Activated T-cell treated with anti-CD3 and anti-CD28 coated beads for 1 hour (primary cell): ENCODE measurements at places on chromosomes 6 and 20.

GRCh38 chr20:8148501-8148900, 16.4 kb downstream of the PLCB1 start:
- no peak for DNase-seq

- DNase-seq: no peak
These were observed 166.1 kb upstream of the CST7 start for GRCh38 chr20:24782801-24783630.

DNA sequence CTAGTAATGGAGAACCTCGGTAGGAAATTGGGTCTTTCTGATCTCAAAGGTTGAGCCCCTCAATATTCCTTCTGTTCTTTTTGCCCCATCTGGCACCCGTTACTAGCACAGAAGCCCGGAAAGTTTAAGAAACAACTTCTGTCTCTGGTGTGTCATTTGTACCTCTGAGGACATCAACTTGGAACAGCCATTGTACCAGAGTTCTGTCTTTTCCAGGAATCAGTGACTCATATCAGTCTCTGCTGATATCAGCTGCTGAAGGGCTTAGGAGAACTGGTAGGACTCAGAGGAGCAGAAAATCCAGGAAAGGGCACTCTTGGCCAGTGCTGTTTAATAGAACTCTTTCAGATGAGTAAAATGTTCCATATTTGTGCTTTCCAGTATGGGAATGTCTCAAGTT, 78.3 kb upstream of the CHD6 start:
- no peak for DNase-seq

DNA sequence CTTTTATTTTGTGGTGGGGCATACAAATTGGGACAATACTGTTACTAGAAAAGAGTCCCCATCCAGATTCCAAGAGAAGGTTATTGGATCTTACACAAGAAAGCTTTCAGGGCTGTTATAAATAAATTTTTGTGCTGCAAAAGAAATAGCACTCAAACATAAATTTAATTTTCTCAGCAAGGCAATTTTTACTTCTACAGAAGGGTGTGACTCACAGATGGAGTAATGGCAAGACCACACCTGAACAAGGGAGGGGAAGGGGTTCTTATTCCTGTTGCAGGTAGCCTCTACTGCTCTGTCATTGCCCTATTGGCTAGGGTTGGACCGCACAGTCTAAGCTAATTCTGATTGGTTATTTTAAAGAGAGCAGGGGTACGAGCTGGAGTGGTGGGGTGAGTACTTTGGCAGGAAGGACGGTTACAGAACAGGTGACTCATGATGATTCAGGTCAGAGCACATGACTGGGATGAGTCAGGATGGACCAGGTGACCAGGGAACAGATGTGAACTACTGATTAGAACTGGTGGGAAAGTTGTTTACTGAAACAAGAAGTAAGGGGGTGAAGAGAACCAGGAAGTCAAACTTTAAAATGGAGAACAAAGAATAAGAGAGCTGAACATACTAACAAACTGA, 41.1 kb downstream of the CNR1 start:
- no peak for DNase-seq

- no peak for DNase-seq
These were observed 70.2 kb downstream of the HS3ST5 start for GRCh38 chr6:114272582-114272981.
